ENCODE measurements at places on chromosomes 16 and 17.

- DNase-seq, result no peak
These were observed 91.4 kb upstream of the TBX2 start for GRCh38 chr17:61307905-61308886.

GRCh38 chr17:27741361-27741861 is 58.9 kb downstream of the NOS2 start:
- no peak for DNase-seq

DNA sequence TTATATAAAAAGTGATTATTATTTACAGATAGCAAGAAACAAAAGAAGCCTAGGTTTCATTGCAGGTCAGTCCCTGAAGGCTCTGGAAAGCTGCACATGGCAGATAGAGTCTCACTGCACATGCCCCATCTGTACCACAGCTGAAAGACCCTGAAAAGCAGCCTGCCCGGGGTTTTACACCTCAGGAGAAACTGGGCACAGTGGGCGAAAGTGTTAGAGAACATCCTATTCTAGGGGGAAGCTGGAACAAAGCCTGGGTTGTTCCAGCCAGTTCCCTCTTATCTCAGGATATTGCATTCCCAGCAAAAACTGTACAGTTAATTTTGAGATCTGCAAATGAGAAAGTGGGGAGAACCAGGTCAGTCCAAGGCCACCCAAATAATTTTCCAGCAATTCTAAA is 419.7 kb downstream of the CNTNAP4 start:
- no peak for DNase-seq

GRCh38 chr17:50547736-50548083 is 736 bp downstream of the SPATA20 start:
- DNase-seq, result no peak

DNA sequence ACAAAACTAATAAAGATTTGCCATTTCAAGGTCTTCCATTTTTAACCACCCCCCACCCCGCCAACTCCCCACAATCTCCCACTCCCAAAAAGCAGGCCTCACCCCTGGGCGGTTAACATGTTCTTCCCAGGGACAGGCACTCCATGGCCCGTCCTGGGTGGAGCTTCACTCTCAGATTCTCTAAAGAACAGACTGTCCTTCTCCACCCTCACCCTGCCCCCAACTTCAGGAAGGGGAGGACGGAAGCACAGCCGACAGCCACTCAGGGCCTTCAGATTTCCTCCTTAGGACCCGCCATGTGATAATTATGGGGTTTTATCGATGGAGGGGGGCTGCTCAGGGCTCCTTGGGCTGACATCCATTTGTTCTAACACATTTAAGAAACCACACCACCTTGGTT is 61.9 kb downstream of the ZFHX3 start:
- no peak for DNase-seq

DNA sequence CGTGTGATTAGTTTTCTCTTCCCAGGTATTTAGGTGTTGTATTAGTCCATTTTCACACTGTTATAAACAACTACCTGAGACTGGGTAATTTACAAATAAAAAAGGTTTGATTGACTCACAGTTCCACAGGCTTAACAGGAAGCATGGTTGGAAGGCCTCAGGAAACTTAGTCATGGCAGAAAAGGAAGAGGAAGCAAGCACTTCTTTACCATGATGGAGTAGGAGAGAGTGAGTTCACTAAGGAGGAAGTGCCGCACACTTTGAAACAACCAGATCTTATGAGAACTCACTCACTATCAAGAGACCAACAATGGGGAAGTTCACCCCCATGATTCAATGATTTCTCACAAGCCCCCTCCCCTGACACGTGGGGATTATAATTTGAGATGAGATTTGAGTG is 1343.7 kb upstream of the GOT2 start:
- no peak for DNase-seq

- DNase-seq, result no peak
These were observed 1.1 kb downstream of the SPECC1 start for GRCh38 chr17:20010099-20010863.

DNA sequence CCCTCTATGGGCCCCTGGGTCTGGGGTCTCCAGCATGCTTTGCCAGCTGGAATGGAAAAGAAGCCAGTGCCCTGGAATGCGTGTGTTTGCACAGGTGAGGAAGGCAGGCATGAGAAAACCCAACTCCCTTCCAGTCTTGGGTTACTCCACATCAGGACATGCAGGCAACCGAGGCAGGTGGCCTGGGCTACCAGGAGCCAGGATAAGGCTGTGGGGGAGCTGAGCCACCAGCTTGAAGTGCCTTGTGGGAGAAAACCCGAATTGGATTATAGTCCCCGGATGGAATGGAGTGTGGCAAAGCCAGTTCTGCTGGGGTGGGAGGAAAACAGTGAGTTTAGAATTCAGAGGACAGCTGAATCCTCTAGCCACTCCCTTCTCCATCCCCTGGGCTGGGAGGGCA is 7.2 kb downstream of the SRCIN1 start:
- peak; percentile 89 for DNase-seq

DNA sequence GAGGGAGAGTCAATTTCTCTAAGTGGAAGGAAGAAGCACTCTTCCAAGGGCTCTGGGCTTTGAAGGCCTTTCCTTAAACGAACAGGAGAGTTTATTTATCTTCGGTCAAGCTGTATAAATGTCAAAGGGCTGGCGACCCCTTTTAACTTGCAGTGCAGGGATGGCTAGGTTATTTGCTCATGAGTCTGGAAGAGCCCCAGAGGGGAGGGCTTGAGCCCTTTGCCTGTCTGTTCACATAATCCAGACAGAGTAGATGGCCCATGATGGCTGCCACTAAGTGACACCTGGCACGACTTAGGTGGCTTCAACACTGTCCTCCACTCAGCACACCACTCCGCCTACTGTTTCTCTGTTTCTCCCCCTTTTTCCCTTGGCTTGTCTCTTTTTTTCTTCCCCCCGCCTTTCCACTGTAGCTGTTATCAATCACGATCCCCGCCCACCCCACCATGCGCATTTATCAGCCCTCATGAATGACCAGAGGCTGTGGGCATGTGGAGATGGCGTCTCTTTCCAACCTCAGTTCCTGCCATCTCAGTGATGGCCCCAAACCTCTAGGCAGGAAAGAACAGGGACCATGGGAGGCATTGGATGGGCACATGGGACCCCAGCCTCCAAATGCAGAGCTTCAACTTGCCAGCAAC is 408.7 kb upstream of the TNRC6C start:
- no peak for DNase-seq

DNA sequence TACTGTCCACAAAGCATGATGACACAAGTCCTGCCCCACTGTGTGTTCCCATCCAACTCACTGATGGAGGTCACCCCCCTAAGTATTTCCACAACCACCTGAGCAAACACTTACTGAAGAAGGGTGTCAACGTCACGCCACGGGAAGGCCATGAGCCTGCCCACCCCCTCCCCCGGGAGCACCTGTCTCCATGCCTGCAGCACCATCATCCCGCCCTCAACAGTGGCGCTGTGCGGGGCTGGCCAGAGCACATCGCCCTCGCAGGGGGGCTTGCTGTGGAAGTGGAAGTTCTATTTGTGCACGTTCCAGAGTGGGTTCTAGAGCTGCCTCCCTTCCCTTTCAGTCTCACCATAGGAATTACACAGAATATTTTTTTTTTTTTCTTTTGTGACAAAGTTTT is 4.3 kb upstream of the MBTPS1 start:
- no peak for DNase-seq

GRCh38 chr16:82011199-82011641 is at the start of gene SDR42E1:
SDR42E1 (minus strand) TSS chr16:82011470; CDS start chr16:82000858, 10,612 bp downstream.
- no peak for DNase-seq

DNA sequence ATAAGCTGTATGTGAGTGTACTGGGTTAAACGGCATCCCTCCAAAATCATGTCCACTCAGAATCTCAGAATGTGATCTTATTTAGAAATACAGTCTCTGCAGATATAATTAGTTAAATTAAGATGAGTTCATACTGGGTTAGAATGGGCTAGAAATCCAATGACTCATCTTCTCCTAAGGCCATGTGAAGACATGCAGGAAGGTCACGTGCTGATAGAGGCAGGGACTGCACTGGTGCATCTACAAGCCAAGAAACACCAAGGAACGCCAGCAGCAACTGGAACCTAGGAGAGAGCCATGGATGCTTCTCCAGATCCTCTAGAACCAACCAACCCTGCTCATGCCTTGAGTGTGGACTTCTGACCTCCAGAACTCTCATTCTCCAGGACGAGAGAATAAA is 241.0 kb downstream of the XYLT1 start:
- no peak for DNase-seq

DNA sequence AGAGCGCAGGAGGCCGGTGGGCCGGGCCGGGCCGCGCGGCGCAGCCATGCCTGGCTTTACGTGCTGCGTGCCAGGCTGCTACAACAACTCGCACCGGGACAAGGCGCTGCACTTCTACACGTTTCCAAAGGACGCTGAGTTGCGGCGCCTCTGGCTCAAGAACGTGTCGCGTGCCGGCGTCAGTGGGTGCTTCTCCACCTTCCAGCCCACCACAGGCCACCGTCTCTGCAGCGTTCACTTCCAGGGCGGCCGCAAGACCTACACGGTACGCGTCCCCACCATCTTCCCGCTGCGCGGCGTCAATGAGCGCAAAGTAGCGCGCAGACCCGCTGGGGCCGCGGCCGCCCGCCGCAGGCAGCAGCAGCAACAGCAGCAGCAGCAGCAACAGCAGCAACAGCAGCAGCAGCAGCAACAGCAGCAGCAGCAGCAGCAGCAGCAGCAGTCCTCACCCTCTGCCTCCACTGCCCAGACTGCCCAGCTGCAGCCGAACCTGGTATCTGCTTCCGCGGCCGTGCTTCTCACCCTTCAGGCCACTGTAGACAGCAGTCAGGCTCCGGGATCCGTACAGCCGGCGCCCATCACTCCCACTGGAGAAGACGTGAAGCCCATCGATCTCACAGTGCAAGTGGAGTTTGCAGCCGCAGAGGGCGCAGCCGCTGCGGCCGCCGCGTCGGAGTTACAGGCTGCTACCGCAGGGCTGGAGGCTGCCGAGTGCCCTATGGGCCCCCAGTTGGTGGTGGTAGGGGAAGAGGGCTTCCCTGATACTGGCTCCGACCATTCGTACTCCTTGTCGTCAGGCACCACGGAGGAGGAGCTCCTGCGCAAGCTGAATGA is 606 bp downstream of the THAP11 start:
- DNase-seq, result no peak

- no peak for DNase-seq
These were observed 7.4 kb upstream of the TMEM204 start for GRCh38 chr16:1525871-1526607.

DNA sequence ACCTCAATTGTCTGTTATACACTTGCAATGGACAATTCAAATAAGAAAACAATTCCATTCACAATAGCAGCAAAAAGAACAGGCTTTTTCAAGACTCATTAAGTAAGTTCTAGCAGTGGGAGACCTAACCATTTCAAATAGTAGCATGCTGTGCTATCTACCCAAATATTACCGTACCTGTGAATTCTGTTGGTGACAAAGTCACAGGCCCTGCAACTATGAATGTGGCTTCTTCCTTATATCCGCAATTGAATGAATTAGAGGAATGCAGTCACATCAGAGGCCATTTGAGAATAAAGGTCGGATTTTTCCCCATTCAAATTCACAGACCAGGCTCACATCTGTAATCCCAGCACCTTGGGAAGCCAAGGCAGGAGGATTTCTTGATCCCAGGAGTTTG is 800 bp upstream of the NME4 start:
- DNase-seq, result no peak

DNA sequence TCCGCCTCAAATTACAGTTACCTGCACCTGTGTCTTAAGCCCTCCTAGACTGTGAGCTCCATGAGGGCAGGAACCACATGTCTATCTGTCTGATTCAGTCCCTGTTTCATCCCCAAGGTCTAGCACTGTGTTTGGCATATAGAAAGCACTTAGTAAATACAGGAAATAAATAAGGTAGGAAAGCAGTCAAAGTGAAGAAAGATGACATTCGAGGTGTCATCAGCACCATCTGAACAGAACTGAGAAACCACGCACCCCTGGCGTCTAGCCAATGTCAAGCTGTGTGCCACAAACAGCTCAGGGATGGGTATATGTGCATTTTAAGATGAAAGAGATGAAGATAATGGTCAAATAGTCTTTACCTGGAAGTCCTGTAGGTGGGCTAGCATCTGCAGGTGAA is 79.6 kb upstream of the ATP2A3 start:
- DNase-seq, result no peak

DNA sequence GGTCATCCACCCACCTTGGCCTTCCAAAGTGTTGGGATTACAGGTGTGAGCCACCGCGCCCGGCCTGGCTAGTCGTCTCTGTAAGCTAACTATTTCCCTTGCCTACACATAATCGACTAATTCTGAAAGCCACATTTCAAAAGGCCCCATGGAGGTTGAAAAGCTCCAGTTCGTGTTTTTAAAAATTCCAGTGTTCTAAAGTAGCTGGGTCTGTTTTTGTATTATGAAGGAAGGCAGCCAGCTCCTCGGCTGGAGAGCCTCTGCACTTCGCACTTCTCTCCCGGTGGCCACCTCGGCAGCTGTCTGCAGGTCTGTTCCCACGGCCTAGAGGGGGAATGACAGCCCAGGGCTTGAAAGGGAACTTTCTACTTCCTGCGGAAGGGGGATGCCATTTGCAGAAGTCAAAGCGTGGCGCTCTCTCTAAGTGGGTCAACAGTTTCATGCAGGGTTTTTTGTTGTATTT is 16.9 kb downstream of the HASPIN start:
- DNase-seq, result no peak

GRCh38 chr16:78869492-78869891 is 731.0 kb downstream of the MAF start:
- no peak for DNase-seq

DNA sequence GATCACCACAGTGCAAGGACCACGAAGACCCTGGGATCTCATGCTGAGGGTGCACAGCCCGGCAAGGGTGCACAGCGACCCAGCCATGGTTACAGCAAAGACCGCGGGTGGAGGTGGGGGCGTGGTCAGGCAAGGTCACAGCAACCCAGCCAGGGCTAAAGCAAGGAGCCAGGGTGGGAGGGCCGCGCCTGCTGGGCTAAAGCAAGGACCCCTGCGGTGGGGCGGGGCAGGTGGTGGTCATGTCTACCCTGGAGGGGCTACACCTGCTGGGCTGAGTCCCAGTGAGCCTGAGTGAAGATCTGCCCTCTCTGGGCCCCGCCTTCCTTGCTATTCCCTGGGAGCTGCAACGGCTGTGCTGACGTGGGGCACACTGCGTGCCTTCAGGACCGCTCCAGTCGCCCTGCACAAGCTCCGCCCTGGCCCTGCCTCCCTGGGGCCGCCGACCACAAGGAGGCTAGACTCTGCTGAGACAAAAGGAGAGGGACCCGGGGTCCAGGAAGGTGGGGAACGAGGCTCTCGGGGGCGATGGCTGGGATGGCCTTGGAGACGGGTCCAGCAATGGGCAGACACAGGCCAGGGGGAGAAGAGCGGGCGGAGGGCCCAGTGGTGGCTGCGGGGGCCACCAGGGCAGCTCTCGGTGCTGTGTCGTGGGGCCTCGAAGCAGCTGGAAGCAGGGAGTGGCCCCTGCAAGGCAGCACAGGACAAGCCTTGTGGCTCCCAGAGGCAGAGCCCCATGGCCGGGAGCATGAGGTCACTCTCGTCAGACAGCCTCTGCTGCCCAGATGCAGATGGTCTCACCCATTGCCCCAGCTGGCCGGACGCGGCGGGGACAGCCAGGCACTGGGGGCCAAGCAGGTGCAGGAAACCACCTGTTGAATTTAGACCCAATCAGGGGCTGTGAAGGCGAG is 52.8 kb downstream of the CBFA2T3 start:
- DNase-seq, result no peak
